Activated CD4-positive, alpha-beta T cell treated with anti-CD3 and anti-CD28 coated beads for 4 hours (primary cell): ENCODE measurements at places on chromosomes 1 and 21.

DNA sequence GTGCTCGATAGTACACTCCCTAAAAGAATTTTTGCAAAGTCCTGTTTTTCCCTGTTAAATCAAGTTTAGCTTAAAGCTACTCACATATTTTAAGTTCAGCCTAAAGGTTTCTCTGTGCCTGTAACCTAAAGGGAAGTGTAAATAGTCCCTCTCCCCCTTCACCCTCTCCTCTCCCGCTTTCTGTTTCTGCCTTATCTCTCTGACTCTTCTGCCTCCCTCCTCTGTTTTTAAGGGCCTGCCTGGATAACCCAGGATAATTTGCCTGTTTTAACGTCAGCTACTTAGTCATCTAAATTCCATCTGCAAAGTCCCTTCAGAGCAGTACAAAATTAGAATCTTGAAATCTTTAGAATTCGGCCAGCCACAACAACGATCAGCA lies 92.6 kb downstream of the NID1 start:
- no peak for DNase-seq

GRCh38 chr1:157862114-157863070 lies 20.8 kb upstream of the CD5L start:
- no peak for DNase-seq

DNA sequence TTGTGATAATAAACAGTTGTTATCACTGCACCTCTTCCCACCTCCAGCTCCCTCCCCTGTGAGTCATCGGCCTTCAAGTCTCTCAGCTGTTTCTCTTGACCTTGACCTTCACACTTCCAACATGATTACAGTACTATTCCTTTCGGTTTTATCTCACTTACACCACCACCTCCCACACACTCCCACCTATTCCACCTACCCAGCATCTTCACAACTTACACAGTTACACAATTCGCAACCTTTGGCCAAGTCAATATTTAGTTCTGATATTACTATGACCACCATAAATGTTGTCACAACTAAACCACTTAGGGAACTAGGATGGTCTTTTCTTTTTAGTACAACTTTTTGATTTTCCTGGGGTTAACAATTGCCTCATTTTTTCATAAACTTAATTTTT lies 60.2 kb downstream of the RIPK4 start:
- no peak for DNase-seq

GRCh38 chr1:95982711-95983110 lies 738.9 kb upstream of the PTBP2 start:
- DNase-seq = no peak

DNA sequence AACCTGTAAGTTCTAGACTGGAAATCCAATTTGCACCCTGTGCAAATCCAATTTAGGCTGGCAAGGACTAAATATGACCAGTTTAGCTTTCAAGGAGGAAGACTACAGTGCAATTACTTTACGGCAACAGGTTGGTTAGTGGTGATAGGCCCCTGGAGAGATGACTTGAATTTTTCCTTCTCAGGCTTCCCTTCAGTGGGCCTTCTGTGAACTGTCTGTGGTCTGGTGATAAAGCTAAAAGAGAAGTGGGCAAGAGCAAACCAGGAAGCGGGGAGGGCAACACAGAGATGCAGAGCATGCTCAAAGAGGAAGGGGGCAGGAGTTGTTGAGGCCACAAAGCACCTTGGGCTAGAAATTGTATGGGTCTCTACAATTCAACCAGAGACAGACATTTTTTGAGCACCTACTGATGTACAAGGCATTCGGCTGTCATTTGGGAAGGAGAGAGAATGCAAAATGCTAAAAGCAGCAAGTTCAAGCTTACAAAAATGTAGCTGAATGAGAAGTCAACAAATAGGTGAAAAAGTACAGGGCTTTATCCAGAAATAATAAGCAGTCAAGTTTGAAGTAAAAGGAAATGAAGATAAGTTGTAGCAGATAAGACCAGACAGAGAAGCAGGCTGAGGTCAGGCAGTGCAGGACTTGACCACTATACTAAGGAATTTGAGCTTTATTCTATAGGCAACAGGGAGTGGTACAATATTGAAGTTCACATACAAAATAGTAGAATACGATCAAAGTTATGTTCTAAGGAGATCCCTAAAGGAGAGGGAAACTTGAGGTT lies 23.9 kb downstream of the INPP5B start:
- DNase-seq = no peak

DNA sequence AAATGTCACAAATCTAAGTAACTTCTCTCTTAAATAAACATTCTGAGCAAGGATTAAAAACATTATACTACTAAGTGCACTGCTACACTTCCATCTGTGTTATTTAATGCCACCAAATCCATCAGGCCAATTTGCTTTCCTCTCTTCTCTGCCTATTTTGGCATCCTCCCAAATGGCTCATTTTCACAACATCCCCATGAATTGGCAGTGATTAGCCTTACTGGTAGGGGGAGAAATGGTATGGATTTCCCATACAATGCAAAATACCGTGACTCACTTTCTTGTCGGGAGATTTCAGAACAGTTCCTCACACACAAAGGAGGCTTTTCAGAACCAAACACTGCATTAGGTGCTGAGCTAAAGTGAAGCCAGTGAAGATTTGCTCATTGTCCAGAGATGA lies 195.7 kb downstream of the MIS18A start:
- no peak for DNase-seq
